Gastrocnemius medialis (tissue), 4 donors: ENCODE measurements at places on chromosomes 4 and X.

DNA sequence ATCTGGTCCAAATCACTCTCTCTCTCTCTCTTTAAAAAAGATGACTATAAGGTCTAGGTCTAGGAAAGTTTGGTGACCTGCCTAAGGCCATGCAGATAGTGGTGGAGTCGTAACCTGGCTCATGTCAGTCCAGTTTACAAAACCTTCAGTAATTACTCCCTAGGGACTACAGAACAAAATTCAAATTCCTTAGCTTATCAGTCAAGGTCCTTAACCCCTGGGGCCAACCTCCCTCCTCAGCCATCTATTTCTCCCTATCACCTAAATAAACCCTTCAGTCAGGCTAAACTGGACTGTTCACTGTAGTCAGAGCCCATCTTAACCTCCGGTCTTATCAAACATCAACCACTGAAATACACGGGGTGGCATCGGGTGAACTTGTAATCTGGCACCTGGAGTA lies 68.9 kb downstream of the MAP3K15 start:
- DNase-seq: no peak

DNA sequence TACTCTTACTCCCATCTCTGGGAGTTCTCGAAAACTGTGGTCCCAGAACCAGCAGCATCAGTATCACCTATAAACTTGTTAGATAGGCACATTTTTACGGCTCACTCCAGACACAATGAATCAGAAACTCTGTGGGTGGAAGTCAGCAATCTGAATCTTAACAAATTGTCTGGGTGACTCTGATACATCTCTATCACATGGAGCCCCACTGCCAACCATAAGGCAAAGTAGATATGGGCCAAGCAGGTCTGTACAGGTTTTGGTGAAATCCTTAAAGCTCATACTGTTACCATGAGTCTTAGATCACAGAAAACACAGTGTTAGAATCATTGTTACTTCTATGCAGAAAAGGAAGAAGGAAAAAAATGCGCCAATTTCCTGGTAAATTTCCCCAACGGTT lies 122.5 kb upstream of the HCCS start:
- no peak for DNase-seq

GRCh38 chrX:123728016-123728415 lies 4.8 kb downstream of the THOC2 start:
- DNase-seq: no peak

GRCh38 chrX:83022020-83022419 lies 486.1 kb upstream of the POU3F4 start:
- no peak for DNase-seq

GRCh38 chr4:125392694-125393093 lies 77.9 kb downstream of the FAT4 start:
- no peak for DNase-seq

- no peak for DNase-seq
These were observed 21.4 kb upstream of the SMIM14 start for GRCh38 chr4:39660045-39660444.

GRCh38 chr4:77229433-77229832 lies 72.4 kb downstream of the CCNG2 start:
- no peak for DNase-seq

GRCh38 chr4:150286656-150287055 lies 208.4 kb downstream of the DCLK2 start:
- DNase-seq: no peak

DNA sequence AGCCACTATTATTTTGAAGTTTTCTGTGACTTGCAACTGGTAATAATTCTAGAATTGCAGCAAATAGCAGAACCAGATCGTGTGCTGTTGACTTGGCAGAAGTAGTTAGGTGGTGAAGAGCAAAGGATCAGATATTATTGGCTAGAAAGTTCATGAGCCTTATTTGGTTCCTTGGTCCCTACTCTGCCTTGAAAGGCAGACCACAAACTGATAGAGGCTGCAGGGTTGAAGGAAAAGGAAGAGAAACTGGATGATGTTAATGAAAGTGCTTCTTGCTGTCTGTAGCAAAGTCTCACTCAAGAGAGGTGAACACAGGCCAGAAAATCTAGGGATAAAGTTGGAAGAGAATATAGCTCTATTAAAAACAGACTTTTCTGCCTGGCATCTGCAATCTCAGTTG lies 41.2 kb upstream of the RNF150 start:
- no peak for DNase-seq

- no peak for DNase-seq
These were observed 2.5 kb downstream of the DCK start for GRCh38 chr4:70996018-70996360.

GRCh38 chr4:183468210-183469095 lies 24.0 kb downstream of the CDKN2AIP start:
- no peak for DNase-seq
